ENCODE measurements at places on chromosomes 4 and X.
A peak's percentile ranks its signal among the peaks of the same experiment; 100 is the strongest.

DNA sequence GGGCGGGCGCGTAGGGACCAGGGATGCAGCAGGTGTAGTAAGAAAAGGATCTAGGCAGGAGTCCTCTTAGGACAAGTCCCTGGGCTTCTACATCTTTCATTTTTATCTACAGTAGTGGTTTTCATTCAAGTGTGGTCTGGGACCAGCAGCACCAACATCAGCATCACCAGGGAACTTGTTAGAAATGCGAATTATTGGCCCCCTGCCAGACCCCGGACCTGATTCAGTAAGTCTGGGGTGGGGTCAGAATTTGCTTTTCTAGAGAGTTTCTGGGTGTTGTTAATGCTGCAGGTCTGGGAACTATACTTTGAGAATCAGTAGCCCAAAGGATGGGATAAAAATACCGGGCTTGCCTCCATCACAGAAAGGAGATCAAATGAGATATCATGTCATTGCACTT, 1.3 kb upstream of the PCYT1B start:
- no peak for DNase-seq

GRCh38 chr4:682490-683172, 6.3 kb downstream of the SLC49A3 start:
- DNase-seq = no peak

- no peak for DNase-seq
Observed at GRCh38 chr4:71202705-71203104, 136.1 kb upstream of the SLC4A4 start.

DNA sequence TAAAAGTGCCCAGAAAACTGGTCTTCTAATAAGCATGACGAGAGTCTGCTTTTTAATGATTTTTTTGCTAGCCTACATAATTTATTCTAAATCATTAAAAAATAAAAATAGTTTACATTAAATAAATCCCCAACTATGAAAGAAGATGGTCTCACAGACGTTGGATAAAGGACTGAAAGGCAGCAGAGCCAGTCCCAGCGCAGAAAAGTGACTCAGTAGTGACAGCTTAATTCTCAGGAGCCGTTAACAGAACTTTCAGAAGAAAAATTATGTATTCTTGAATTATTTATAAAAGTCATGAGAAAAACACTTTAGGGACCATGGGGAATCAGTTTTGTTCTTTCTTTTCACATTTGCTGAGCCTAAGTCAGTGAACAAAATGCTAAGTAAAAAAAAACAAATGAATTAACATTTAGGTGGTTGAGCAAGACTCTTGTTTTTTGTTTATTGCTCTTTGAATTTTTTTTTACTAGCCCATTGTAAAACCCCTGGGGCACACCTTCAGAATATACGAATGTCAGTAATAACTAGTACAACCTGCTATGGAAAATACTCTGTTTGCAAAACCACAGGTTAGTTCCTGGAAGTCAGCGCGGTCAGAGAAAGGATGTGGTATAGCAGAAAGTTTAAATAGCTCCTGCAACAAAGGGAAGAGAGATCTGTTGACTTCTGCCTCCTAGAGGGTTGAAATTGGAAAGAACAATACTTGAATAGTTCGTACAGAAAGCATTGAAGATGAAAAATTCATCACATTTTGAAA, 50.4 kb upstream of the CCDC160 start:
- no peak for DNase-seq

DNA sequence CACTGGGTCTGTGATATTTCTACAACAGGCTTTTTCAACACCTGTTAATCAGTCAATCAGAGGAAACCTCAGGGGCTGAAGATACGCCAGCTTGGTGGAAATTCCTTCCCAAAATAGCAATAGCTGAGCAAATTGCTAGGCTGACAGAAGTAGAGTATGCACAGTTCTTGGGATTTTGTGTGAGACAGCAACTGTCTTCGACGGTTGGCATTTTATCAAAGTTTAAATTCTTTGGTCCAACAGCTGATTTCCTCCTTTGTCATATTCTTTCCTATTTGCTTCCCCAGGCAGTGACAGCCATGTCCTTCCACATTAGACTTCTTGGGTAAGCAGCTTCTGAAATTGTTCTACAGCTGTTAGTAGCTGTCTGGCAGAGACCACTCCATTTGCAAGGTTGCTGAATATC, 8.0 kb upstream of the PALLD start:
- no peak for DNase-seq

DNA sequence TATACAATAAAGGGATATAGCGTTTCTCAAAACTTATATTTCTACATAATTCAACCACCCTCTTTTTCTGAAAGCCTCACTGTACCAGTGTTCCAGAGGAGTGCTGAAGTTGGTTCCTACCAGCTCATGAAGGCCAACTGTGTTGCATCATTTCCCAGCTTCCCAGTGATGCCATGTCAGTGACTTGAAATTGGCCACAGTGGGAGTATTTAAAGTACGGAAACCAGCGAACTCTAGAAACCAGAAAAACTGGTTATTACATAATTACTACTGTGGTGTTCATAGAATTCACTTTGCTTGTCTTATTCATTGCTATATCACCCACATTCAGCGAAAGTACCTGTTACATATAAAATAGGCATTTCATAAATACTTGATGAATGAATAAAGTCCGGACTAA, 135.4 kb downstream of the GC start:
- DNase-seq = no peak

DNA sequence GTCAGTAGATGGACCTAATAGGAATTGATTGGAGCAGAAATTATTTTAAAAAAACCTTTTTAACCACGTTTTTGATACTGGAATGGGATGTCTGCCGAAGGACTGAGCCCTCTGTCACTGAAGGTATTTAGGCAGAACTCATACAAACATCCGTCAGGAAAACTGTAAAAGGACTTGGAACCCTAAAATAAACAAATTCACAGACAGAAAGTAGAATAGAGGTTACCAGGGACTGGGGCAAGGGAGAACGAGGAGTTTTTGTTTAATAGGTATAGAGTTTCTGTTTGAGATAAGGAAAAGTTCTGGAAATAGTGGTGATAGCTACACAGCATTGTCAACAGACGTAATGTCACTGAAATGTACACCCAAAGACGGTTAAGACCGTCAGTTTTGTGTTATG, 105.5 kb downstream of the BCOR start:
- DNase-seq = no peak

DNA sequence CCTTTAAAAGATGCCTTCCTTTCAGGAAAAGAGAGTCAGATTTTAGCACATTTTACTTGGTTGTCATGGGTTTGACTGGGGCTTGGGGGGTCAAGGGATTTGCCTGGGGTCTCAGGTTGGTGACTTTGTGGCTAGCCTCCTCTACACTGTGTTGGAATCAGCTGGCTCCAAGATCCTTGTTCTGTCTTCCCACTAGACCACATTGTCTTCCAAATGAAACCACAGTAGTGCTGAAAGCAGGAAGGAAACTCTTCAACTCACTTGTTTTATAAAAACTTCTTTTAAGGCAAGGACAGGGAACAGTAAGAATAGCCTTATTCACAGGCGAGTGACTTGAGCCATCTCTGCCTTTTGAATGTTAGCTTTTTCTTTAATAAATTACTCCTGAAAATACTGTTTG, 37.0 kb upstream of the OTUD4 start:
- DNase-seq = no peak

DNA sequence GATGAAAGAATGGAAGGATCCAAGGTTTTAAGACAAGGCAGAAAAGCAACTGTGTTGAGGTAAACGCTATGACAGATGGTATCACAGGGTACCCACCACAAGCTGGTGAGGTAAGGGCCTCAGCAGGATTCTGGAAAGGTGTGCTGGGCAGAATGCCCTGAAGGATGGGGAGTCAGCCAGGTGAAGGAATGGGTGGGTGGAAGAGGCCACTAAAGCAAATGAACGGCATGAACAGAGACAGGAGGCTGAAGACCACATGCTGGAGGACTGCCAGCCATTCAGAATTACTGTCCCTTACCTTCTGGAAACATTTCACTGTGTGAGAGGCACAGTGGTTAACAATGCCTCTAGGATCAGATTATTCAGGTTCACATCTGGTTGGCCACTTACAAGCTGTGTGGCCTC, 23.6 kb downstream of the GPRIN3 start:
- DNase-seq = no peak

DNA sequence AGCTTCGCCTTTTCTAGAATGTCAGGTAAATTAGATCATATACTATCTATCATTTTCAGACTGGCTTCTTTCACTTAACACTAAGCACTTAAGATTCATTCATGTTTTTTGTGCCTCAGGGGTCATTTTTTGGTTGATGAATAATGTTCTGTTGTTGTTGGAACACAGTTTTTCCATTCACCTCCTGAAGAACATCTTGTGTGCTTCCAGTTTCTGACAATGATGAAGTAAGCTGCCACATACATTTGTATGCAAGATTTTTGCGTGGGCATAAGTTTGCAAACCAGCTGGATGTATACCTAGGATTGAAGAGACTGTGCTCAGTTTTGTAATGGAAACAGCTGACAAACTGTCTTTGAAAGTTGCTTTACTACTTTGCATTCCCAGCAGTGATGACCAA, 37.6 kb downstream of the MAGEA9 start:
- no peak for DNase-seq

GRCh38 chr4:117383468-117383867, 298.1 kb upstream of the TRAM1L1 start:
- DNase-seq = no peak

GRCh38 chrX:94854251-94854650, 1180.2 kb downstream of the FAM133A start:
- DNase-seq = no peak

- no peak for DNase-seq
Observed at GRCh38 chr4:129167640-129168260, 71.8 kb downstream of the C4orf33 start.

DNA sequence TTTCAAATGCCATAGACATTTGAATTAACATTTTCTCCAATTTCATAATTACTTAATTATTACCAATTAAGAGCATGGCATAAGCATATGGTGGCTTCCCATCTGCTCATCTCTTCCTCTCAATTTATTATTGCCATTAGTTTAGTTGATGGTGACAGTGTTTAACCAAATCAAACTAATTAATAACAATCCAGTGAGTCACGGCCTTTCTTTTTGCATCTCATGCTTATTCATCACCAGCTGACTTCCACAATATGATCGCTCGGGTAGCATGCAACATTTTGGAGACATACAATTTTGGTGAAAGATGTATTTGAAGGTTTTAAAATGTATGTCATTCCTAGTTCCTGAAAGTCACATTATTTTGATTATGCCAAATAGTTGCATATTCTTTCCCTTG, 172.8 kb upstream of the TACR3 start:
- DNase-seq = no peak

DNA sequence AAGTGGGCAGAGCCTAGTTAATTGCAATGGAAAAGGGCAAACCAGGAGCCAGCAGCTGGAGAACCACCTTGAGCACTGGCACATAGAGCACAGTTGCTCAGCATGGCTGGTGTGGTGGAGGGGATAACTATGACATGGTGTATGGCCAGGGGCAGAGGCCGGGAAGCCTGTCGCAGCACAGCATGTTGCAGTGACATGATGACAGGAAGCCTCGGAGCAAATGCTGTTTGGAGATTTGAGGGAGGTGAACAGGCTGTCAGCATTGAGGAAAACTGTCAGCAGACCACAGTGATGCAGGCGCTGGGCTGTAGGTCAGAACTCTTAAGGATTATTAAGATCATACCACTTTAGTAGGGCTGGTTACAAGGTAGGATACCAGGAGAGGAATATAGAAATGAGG, 228.7 kb downstream of the CBR4 start:
- no peak for DNase-seq

DNA sequence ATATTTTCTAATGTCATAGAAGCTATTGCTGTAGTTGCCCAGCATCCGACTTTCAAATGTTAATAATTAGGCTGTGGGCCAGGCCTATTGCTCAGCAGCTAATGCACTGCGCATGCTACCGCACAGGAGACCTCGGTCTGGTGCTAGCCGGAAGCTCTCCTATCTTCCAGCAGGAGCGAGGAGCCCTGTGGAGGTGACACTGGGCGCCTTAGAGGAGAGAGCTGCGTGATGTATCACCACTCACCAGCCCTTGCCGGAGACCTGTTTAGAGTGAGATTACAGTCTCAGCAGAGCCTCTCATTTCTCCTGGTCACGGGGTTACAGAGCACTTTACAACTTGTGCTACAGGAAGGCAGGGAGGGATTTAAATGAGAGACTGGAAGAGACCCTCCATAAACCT, 31.1 kb upstream of the MID1IP1 start:
- no peak for DNase-seq

GRCh38 chr4:180657881-180658280, 1585.3 kb upstream of the TENM3 start:
- no peak for DNase-seq

- DNase-seq = no peak
Observed at GRCh38 chrX:11864171-11864570, 106.1 kb downstream of the MSL3 start.

- no peak for DNase-seq
Observed at GRCh38 chr4:121988950-121989349, 37.1 kb upstream of the TRPC3 start.

DNA sequence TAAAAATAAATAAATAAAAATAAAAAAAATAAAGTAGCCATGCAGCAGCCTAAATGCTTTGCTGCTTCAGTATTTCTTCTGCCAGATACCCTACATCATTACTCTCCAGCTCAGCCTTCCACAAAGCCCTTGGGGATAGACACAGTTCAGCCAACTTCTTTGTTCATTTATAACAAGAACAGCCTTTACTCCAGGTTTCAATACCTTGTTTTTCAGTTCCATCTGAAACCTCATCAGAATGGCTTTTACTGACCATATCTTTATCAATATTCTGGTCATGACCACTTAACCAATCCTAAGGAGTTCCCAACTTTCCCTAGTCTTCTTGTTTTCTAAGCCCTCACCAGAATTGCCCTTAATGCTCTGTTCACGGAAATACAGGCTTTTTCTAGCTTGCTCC, 128.3 kb upstream of the MED14 start:
- DNase-seq = no peak

GRCh38 chr4:183860731-183861130, 44.4 kb upstream of the STOX2 start:
- no peak for DNase-seq

- peak; percentile 4 for DNase-seq
Observed at GRCh38 chrX:120697053-120697452, 67.2 kb upstream of the C1GALT1C1 start.

DNA sequence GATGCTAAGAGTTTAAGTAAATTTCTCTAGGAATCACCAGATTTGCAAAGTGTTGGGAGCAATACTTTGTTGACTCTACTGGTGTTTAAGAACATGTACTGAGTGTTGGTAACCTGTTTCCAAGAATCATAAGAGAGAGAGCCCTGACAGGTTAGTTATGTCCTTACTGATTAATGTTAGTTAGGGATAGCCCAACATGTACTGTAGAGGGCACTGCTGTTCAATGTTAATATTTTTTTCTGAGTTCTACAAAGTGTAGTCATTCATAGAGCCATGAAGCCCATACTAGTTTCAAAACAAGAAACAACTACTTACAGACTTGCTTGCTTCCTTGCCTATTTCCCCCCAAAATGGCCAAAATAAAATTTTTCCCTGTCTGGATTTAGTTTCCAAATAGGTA, 11.9 kb downstream of the TMPRSS11D start:
- peak; percentile 26 for DNase-seq

DNA sequence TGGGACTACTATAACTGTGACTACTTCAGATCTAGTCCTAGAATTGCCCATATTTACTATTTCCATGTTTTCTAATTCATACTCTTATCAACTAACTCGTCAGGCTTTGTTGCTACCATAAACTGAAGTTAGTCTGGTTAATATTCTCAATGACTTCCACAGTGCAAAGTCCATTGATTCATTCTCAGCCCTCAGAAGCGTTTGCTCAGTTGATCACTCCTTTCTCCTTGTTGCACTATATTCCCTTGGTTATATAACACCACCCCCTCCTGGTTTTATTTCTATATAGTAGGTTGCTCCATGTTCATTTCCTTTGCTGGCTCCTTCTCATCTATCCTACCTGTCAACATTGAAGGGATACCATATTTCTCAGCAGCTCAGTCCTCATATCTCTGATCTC, 27.2 kb upstream of the SLC6A14 start:
- no peak for DNase-seq
